ENCODE measurements at places on chromosomes 13 and 19.
A peak's percentile ranks its signal among the peaks of the same experiment; 100 is the strongest.

DNA sequence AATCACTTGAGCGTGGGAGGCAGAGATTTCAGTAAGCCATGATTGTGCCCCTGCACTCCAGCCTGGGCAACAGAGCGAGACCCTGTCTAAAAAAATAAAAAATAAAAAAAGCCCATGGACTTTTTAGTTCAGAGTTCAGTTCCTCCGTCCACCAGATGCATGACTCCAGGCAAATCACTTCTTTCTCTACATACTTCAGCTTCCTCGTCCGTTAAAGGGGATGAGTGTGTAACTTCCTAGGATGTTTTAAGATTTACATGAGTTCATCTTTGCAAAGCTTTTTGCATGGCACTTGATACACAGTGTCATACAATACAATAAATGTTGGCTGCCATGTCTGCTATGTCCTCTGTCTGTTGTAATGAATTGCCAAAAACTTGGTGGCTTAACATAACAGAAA, 10.0 kb upstream of the FFAR2 start:
- no peak for DNase-seq

DNA sequence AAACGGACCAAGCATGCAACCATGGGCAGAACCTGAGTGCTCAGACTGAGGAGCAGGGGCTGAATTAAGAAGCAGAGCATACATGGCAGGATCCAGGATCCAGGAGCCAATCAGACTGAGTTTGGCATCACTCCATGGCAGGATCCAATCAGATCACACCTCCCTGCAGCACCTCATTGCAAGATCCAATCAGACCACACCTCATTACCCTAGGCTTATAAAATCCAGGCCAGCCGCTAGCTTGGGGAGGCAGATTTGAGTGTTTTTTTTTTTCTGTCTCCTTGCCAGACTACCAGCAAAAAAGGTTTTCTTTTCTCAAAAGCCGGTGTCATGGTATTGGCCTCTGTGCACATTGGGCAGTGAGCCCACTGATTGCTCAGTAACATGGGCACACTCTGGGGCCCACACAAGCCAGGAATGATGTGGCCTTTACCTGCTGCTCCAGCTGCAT, 127.9 kb upstream of the GJB6 start:
- no peak for DNase-seq

- peak; percentile 50 for DNase-seq
Observed at GRCh38 chr13:73060251-73061160, 1.7 kb downstream of the KLF5 start.

DNA sequence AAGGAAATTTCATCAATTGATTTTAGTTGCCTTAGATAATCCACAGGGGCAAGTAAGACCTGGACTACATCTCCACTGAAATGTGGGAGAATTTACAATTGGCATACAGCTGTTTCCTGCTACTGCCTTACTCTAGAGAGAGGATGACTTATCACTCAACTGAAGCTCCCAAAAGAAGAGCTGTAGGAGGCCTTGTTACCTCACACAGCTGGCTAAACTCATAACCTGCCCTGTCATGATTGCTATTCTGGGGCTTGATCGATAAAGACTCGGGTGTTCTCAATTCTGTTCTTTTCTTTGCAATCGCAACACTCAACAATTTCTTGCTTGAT, 1396.4 kb downstream of the EFNB2 start:
- DNase-seq: no peak

GRCh38 chr13:23289917-23290357, 109.2 kb downstream of the SGCG start:
- DNase-seq: no peak

DNA sequence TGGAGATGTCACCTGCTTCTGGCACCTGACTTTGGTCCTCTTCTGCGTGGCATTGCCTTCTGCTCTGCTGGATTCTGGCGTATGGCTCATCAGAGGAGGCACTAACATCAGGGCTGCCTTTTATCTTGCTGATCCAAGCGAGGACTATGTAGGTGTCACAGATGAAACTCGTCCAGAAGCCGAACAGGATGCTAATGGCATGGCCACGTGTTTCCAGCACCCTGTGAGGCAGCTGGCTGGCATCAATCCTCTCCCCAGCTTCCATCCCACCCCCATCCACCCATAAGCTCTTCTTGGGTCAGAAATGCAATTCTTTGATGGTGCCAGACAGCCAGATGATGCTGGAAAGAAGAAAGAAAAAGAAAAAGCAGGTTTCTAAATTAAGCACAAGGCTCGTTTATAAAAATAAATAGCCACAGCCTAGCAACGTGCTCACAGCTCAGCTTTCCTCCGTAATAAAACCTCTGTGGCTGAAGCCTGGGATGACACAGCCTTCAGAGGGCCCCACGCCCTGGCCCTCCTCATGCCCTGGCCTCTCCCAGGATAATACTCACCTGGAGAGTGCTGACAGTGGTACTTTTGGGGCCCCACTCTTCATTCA, 212.9 kb upstream of the SERP2 start:
- no peak for DNase-seq

GRCh38 chr19:18637673-18638630, 1.1 kb downstream of the KLHL26 start:
- no peak for DNase-seq

- no peak for DNase-seq
Observed at GRCh38 chr19:2046046-2046907, 4.8 kb downstream of the MKNK2 start.

DNA sequence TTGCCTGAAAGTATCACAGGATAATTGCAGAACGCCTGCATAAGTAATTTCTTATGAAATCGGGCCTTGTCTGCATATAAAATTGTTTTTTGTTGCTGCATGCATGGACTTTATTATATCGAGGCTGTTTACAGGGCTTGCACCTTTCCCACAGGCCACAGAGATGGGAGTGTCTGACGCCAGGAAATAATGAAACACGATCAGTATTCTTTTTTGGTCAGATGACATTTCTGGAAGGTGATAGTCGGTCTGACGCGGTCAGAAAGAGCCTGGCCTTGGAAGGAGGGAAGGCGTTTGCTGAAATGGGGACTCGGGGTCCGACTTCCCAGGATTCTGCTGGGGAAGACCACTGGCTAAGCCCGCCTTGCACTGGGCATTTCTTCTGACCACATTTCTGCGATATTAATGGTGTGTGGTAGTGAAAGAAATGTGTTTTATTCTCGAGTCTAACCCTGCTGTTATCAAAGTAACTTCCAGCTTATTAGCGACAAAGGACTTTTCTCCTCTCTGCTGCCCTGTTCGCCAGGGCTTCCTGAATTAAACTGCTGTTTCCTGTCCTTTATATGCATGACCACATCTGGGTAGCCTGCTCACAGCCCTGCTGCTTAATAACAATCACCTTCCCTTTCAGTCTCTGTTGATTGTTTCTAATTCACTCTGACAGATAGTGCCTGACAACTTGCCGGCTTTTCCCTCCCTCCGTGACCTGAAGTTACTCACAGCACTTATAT, 11.6 kb upstream of the ZNF536 start:
- DNase-seq: no peak

DNA sequence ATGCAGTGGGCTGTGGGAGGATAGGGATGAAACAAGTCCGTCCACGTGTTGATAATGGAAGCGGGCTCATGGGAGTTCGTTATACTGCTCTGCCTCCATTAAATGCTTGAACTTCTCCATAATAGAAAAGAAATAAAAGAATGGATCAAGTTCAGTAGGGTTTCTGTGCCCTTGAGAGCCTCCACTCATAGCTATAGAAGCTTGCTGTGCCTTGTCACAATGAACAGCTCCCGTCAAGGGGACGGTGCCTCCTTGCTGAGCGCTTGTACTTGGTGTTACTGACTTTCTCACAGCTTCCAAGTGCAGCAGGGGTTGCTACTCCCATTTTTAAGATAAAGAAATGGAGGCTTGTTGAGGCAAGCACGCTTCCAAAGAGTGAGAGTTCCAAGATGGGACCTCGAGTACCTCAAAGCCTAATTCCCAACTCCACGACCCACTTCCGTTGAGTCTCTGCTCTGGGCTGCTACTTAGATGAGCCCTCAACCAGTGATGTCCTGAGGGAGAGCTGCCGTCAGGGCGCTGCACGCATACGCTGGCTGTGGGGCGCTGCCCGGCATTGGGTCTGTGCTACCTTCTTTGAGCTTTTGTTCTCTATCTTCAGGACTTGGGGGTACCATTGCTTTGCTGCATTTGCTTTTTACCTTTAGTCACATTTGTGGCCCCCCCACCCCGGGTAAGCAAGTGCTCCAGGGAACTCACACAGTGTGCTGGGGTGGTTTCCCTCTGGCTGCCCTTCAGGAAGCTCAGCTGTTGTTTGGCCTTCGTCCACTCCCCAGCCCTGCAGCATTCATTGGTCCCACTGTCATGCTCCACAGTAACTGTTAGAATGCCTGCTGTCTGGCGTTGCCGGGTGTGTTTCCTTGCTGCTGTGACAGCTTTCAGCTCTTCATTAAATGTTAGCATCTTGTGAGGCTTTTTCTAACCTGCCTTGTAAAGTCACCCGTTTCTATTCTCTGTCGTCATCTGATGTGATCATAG, 9.5 kb downstream of the SNRNP70 start:
- no peak for DNase-seq

GRCh38 chr13:48842316-48842715, 133.4 kb upstream of the FNDC3A start:
- no peak for DNase-seq

GRCh38 chr13:52455677-52456041, 381 bp downstream of the CKAP2 start:
- DNase-seq: peak; percentile 12
